ENCODE measurements at places on chromosomes 3 and 15. TPM values are rescaled to one million over a fixed set of nuclear protein-coding genes. Genes with fewer than 3 reads are reported as not detected.

- DNase-seq: no peak
Observed at GRCh38 chr3:74591342-74591741, 23.1 kb downstream of the CNTN3 start.

KLHL6 gene
- total RNA-seq: 0.33 TPM

DHFR2 gene
- total RNA-seq: 1.0 TPM

GRCh38 chr3:100973594-100973993, 19.6 kb downstream of the ABI3BP start:
- DNase-seq: no peak

CHL1 gene
- total RNA-seq: 0.28 TPM

All from H7 (cell line).